Stimulated activated CD4-positive, alpha-beta T cell treated with anti-CD3 and anti-CD28 coated beads, TNF-alpha, amount 100 ng/mL, for 1 hour (primary cell): ENCODE measurements at places on chromosomes 7 and 10.

DNA sequence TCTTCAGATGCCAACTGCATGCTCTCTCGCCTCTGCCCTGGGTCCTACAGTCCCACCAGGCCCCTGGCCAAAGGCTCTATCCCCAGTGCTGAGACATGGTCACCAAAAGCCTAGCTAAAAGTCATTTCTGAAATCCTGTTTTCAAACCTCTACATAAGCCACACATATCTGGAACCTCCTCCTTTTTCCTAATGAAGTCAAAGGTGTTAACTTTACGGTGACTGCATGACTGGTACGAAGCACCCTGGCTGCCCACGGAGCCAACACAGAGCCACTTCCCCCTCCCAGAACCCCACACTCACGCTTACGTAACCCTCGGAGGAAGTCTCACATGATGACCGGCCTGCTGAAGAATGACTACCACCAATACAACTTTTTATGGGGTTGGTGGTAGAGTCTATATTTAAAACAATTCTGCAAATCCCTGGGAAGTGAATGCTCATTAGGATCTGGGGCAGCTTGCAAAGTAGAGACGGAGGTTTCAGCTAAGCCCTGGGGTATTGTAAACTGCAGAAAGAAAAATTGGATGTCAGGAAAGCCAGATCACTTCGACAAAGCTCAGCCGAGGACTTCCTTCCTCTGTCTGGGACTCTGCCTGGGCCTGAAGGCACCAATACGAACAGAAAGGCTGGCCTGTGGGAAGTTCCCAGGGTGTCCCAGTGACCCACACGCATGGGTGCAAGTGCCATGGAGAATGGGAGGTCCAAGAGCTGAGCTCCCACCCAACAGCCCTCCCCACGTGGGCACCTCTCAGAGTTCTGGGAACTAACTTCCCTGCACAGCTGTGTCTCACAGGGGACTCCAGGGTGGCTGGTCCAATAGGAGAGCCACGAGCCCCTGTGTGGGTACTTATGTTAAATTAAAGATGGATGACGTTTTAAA lies 50.7 kb downstream of the PDGFA start:
- no peak for DNase-seq

- no peak for DNase-seq
Measured at GRCh38 chr10:43939939-43940820, 291.5 kb upstream of the ZNF32 start.

GRCh38 chr7:88919478-88920131 lies 124.1 kb upstream of the TEX47 start:
- DNase-seq = no peak

GRCh38 chr7:32093415-32094408 lies 23.5 kb upstream of the PDE1C start:
- DNase-seq = no peak

DNA sequence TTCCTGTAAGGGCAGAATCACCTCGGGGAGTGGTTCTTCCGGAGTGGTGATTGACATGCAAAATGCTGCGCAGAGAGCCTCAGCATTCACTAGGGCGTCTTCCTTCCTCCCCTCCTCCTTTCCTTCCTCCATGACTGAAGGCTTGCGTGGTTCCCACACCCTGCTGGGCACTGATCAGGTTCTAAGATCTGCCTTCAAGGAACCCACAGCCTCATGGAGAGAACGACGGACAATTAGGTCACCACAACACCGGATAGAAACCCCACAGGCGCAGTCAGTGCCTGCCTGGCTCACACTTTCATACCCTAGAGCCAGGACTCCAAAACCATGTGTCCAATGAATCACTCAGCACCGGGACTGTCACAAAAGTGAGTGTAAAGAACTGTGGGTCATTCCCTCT lies 131.3 kb downstream of the DPP6 start:
- no peak for DNase-seq

GRCh38 chr7:44347546-44348114 lies 22.2 kb upstream of the CAMK2B start:
- DNase-seq = no peak

GRCh38 chr7:37462138-37462537 lies 13.5 kb upstream of the ELMO1 start:
- DNase-seq = no peak

DNA sequence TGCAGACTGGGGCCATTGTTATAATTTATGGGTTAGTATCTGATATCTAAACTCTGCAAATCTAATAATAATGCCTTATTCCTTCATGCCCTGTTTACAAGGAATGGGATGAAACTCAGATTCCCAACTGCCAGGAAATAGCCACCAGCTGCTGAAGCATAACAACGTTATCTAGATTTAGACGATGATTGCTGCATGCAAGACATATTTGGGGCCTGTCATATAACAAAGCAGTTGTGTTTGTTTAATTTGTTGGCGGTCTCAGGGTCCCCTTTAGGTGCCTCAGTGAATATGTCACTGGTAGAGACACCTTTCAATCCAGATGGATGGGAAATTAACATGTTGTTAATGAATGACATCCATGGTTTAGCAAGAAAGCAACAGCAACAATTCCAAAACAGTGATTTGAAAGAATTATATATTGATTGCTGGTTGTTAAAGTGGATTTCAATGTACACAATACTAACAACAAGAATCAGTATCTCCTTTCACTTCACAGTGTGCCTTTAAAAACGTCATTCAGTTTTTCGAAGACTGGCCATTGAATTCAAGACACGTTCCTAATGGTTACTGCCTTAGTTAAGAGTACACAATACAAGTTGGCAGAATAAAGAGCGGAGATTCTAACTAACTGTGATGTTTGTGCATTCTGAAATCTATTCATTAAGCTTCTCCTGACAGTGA lies 860.6 kb upstream of the CELF2 start:
- DNase-seq = no peak

DNA sequence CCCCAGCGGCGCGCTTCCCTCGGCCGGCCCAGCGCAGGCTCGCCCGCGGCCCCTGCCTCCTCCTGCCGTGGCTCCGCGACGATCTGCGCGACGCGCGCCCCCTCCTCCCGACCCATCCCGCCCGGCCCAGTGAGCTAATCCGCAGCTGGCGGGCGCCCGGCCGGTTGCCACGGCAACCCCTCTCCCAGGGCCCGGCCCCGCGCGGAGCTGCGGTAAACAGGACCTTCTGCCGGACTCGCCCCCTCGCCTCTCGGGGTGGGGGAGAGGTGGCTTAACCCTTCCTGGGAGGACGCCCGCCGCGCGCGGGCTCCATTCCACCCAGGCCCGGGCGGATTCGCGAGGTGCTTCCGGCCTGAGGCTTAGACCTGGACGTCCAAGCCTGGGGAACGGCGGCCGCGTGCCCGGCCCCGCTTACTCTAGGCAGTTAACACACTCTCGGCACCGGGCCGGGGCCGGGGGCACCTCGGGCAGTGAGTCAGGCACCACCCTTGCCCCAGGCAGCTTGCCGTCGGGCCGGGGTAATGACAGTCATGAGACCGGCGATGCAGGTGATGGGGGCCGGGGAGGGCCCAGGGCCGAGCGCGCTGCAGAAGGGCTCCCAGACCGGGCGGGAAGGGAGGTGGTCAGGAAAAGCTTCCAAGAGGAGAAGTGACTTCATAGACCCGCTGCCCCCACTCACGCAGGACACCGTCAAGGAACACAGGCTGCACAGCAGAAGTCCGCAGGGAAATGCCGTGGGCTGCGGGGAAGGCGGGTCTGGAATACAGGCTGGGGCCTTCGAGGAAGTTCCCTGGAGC lies at the start of gene DENND2A:
TSS of gene DENND2A (minus strand) at position 87 of the 797 bp plus-strand sequence. CDS start 38,416 bp downstream, outside the sequence.
- no peak for DNase-seq

DNA sequence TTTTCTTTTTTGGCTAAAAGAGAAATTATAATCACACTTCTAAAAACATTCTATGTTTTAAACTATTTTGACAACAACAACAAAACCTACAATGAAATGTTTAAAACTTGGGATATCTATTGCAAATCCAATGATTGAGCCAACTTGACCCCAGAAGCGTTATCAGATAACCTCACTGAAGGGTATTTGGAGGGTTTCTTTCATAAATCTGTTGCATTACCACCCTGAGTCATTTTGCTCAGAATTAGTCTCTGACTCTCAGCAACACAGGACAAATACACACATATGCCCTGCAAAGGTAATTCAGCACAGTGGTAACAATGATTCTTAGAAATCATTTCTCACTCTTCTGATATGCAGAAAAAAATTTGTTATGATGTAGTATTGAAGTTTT lies 2.3 kb upstream of the COL1A2 start:
- no peak for DNase-seq

DNA sequence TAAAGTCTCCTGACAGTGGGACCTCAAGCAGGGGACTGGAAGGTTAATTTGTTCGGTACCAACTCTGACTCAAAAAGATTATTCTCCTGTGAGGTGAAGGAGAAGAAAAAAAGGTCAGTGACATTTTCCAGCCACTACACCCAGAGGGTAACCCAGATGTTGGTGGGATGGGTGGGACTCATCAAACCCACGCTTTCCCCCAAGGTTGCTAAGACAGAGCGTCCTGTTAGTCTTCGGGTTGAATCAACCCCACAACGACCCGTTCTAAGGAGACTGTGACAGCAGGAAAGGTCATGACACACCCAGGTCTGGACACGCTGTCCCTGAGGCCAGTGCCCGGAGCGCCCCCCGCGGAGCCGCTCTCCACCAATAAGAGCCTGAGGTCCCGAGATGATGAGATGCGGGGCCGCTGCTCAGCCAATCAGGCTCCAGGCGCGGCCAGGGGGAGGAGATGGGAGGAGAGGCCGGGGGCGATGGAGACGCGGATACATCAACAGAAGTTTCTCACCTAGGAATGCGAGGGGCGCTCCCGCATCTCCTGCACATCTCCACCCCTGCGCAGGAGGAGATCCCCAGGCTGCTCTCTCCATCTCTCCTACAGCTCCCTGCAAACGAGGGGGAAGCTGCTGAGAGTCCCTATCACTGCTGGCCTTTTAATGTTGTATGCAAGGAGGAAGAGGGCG lies at the start of gene WNT16:
TSS of gene WNT16 (plus strand) at position 493 of the 683 bp plus-strand sequence. CDS start 293 bp downstream, outside the sequence.
- DNase-seq = no peak

DNA sequence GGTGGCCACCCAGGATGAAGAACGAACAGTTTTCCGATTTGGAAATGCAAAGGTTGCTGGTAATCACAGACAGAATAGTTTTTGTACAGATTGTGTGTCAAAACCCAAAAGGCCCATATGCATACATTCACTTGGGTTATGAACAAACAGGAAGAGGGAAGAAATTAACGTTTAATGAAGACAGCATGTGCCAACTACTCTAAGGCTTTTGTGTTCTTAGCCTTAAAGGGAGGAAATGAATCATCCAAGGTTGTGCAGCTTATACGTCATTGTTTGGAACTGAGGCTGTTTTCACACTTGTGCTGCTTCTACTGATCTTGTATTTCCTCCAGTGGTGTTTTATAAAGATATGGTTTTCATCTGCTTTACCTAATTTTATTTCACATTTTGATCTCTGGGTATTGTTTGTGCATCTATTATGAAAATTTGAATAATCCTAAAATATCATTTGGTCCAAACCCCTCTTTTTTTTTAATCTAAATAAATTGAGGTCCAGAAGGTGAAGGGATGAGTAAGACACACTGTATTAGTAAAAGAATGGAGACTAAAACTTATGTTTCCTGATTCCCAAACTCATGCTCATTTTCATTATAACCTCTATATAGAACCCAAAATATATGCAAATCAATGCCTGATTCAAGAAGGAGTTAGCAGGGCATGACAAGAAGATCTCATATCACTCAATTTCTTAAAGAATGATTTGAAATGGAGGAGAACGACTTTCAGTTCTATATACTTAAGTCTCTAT lies 373.1 kb downstream of the THSD7A start:
- no peak for DNase-seq

DNA sequence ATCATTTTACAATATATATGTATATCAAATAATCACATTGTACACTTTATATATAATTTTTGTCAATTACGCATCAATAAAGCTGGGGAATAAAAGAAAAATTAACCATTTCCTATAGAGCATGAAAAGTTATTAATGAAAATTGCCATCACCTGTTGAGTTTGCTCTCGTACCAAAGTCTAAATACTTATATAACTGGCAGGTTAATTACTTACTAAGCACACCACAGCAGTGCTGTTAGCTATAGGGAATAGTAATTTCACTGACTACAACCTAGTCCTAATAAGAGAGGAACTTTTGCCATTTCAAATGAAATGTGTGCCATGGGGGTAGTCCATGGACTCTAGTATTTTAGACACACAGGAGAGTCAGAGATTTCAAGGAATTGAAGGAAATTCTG lies 176.9 kb upstream of the COL1A2 start:
- no peak for DNase-seq

- no peak for DNase-seq
Measured at GRCh38 chr7:140512317-140513000, 33.2 kb upstream of the MKRN1 start.
